Iris pigment epithelial cell (primary cell): ENCODE measurements at places on chromosomes 4 and X.
A peak's percentile ranks its signal among the peaks of the same experiment; 100 is the strongest.

GRCh38 chr4:125594056-125594602, 279.4 kb downstream of the FAT4 start:
- no peak for DNase-seq

DNA sequence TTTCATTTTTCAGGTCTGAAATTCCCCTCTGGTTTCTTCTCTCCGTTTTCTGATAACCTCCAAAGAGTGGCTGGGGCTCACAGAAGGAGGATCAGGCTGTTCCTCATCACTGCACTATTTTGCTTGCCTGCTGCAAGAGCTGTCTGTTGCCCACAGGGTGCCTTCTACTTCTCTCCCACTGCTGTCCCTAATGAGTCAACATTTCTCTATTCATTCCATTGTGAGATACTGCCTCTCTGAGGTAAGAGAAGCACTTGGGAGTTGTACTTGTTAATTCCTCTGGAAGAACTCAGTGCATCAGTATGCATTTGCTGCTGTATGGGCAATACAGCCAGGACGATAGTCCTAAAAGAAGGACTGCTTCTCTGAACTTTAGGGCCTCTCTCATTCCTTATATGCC, 34.8 kb downstream of the CT47B1 start:
- peak; percentile 86 for DNase-seq

GRCh38 chrX:54964766-54965497, 29.1 kb downstream of the PFKFB1 start:
- DNase-seq: no peak

DNA sequence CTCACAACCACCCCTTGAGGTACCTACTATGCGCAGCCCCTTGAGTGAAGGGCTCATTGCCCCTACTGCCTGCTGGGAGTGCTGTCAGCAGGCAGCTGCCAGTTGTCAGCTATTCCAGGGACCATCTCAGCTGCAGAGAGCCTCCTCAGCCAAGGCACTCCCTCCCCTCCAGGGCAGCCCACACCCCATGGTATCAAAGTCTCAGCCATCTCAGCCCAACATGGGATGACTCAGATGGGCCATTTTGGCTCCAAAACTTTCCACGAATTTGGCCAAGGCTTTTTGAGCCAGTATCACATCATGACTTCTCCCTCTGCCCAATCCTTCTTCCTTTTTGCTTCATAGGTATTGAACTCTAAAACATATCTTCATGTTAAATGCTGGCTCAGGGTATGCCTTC, 61.4 kb upstream of the MAP3K15 start:
- DNase-seq: no peak

DNA sequence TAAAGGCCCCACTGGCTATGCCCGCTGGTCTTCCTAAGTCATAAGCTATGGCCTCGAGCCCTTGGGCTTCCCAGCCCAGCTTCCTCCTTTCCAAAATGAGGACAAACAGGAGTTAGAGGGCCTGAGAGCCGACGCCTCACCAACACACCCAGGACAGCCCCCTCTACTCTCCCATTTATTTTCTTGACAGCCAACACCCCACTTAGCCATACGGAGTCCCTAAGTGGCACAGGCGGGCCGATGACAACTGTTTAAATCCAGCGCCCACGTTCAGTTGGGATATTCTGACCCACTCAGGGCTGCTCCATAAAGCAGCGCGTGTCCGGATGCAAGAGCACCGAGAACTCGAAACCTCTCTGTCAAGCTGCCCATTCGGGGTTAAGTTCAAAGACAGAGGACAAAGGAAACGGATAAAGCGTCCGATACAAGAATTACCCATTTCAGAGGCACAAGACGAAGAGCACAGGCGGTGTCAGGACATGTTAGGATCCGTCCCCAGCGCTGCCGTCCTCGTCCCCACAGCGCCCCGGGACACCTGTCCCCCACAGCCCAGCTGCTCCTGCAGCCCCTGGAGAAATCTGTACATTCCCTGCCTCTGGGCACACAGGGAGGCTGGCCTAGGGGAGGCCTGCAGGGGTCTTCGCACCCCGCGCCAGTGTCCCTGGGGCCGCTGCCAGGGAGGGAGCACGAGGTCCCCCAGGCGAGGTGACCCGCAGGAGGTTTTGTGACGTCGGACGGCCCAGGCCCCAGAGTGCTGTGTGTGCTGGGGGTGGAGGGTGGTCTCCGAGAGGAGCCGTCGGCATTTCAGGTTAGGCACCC, 1.2 kb downstream of the PRKX start:
- DNase-seq: peak; percentile 57

- DNase-seq: no peak
These were observed 444.0 kb upstream of the TRAM1L1 start for GRCh38 chr4:117529401-117529800.

GRCh38 chrX:43718546-43718945, 62.4 kb downstream of the MAOA start:
- DNase-seq: no peak

- DNase-seq: peak; percentile 87
These were observed 50.8 kb downstream of the PRPS1 start for GRCh38 chrX:107678957-107679740.

- DNase-seq: no peak
These were observed 64.4 kb upstream of the ENPEP start for GRCh38 chr4:110411574-110412011.

DNA sequence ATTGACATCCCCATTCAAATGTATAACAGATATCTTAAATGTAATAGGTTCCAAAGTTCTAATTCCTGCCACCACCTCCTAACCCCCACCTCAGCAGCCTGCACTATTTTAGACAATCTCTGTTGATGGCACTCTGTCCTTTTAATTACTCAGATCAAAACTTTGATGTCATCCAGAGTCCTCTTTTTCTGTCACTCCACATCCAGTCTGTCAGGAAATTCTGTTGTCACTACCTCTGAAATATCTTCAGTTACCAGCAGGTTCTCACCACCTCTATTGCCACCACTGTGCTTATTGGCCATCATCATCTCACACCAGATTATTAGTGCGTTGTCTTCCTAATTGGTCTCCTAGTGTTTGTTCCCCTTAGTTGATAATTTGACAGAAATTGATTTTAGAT, 76.2 kb downstream of the PTPN13 start:
- no peak for DNase-seq

DNA sequence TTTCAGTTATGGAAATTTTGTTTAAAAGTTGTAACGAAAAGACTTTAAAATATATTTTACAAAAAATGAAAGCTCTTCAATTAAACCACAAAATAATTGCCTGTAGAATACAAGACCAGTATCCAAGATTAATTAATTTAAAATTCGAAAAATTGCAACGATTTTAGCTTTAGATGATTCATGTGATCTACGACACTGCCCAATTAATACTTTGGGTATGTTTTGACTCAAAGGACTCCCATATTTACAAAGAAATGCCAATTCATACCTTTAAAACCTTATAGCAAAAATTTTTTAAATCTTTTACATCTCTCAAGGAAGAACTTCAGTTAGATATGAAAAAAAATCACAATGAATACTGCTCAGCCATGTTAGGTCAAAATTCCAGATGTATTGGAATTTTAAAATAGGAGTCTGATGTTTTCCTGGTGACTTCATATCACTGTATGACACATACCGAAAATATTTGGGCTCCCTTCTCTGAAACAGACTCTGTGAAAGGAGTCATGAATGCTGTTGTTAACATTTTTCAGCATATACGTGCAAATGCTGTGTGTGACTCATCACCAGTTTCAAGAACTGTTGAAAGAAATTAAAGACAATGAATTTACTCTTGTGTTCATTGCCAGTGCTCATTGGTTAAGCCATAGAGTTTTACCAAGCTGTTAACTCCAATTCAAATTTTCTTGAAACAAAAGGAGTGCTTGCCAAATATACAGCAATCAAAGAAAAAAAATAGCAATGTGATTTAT, 13.8 kb upstream of the SMS start:
- DNase-seq: peak; percentile 94

DNA sequence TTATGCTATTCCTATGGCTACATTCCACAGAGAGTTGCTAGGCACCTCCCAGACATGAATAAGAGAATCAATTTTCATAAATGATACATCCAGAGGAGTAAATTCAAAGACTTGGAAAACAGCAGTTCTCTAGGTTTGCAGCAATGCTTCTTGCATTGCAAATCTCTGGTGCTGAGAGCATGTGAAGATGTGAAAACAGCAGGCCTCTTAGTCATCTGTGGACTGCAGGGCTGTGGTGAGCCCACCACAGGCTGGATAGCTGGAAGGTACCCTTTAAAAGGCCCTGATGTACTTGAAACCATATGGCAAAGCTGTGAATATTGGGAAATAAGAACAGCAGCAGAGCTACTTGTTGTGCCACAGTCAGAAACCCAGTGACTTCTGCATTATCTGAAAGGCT, 2135.9 kb downstream of the ARAP2 start:
- DNase-seq: peak; percentile 68

GRCh38 chr4:176894498-176894897, 101.8 kb upstream of the VEGFC start:
- DNase-seq: no peak

DNA sequence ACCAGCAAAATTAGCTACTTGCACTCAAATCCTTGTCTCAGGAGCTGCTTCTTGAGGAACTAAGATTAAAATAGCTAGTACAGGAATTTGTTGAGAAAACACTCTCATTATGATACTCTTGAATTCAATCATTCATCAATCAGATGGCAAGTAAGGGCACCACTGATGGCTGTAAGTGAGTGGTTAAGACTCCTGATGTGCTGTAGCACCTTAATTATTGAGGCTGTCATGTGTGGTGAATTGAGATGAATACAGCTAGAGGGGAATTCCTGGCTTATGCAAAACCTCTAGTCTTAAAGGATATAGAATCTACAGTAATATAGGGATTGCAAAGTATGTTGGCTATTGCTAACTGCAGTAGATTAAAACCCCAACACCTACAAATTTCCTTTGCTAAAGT, 509.1 kb downstream of the IQCM start:
- no peak for DNase-seq

DNA sequence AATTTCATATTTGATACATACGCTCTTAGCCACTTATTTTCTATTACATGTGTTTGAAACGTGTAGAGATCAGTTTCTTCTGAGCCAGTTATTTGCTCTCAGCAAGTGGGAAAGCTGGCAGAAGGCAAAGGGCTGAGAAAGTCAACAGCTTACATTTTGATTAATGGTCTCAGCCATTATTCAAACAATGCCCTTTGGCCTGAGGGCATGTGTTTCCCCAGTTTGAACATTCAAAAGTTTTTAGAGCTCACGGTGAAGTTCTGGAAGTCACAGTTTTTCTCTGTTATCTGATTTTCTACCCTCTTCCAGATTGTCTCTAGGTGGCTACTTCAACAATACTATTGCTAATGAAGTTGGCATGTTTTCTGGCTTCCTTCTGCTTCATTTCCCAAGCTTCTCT, 591.8 kb upstream of the CPEB2 start:
- no peak for DNase-seq

DNA sequence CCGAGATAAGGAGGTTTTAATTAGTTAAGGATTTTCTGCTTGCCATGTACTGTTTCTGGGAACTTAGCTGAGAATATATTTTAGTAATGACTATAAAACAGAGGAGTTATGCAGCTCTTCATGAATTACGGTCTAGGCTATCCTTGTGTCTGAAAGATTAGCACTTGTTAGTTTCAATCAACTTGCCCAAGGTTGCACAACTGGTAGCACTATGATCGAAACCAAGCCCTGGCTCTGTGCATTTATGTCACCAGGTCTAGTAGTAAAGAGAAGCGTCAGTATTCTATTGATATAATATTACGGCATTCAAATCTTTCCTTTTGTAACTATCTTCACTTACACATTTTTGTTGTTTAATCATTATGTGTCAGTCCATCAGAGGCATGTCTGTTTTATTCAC, 176.0 kb downstream of the TLL1 start:
- no peak for DNase-seq

GRCh38 chr4:152957437-152958171, 21.5 kb downstream of the FHDC1 start:
- DNase-seq: no peak

GRCh38 chr4:124851741-124852140, 139.2 kb upstream of the ANKRD50 start:
- no peak for DNase-seq

DNA sequence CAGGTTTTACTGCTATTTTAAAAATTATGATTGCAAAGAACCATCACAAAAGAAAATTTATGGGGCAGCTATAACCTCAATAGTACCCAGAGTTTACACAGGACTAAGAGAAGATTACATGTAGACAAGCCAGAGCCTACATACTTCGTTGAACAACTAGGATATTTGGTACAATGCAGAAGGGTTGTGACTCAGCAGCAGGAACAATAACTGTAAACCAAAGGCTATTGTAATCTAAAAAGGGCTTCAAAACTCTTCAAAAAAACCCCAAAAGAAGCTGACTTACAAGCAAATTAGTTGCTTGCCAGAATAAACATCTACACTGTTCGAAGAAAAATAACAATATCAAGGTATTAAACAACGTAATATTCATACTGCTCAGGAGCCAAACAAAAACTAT, 618.0 kb downstream of the STPG2 start:
- DNase-seq: no peak

DNA sequence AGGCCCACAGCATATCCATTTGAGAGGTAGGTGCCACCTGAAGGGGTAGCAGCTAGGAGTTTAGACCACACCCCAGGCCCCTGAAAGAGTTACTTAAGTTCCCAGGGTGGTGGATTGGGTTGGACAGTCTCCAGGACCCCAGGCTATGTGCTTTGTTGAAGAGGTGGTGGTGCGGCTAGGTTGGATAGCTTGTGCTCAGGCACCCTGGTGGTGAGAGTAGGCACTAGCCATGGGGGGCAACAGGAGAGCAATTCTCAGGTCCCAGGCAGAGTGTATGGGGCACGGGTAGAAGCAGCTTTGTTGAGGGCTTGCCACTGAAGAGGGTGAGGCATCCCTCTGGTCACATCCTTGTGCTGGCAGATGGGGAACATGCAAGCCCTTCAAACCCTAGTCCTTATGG, 5.6 kb downstream of the PF4 start:
- DNase-seq: no peak

DNA sequence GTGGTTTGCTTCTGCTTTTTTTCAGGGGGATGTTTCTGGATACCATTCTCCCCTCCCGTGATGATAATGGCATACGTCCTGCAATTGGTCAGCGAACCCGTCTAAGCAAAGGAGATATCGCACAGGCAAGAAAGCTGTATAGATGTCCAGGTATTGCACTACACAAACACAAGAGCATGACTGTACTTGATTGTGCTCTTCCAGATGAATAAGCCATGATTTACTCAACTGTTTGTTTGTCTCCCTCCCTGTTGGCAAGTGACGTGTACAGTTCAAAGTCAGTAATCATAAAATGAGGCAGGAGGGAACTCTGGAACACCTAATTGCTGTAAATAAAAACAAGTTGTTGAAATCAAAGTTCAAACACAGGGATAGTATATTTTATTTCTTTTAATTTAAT, 141.4 kb downstream of the TLL1 start:
- DNase-seq: peak; percentile 22

DNA sequence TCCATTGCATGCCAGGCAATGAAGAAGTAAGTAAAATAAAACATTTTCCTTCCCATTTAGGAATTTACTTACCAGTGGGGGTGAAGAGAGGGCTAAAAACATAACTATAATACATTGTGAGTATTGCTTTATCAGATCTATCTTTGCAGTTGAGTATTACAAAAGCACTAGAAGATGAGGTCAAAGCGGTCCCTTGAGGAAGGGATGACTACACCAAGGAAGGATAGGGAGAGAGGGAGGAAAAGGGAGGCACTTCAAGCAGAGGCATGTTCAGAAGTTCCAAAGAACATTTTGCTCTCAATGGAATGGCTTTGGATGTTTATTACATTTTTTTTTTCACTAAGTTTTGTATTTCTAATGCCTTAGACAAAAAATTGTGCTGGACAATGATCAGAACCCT, 127.8 kb downstream of the TET2 start:
- no peak for DNase-seq

- peak; percentile 31 for DNase-seq
These were observed 30.1 kb downstream of the TEX13A start for GRCh38 chrX:105190252-105190853.
